Endothelial cell of umbilical vein (primary cell): ENCODE measurements at places on chromosomes 5 and 9. TPM values are rescaled to one million over a fixed set of nuclear protein-coding genes. Genes with fewer than 3 reads are reported as not detected.

The MTRR gene
- 33.8 and 37.1 TPM in 2 replicates for total RNA-seq

- peaks cover 13% of the 10 kb centered on the region for H3K4me1 ChIP-seq
- DNase-seq = peak; percentile 74
- H3K36me3 ChIP-seq = no peaks in the 10 kb centered on the region
- H3K4me3 ChIP-seq = no peak overlapping the region
- H3K27me3 ChIP-seq = no peaks in the 10 kb centered on the region
Measured at GRCh38 chr5:126965061-126965475, 65.3 kb downstream of the MARCHF3 start.

DNA sequence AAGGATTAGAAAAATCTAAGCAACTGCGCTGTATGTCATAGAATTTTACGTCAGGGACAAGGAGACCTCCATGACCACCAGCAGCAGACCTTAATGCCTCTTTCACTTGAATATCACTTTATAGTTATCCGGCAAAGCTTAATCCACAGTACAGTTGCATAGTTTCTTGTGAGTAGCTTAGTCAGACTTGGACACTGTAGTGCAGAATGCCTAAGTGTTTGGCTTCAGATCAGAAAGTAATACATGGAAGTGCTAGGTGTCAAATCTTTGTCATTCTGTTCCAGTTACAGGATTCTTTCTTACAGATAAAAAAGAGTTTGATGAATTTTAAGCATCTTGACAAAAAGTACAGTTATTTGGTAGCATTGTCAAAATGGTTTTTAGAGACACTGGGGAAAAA is 239.9 kb upstream of the PAPPA start:
- no peak overlapping the region for H3K4me3 ChIP-seq
- no peak overlapping the region for H3K27ac ChIP-seq
- H3K27me3 ChIP-seq = no peaks in the 10 kb centered on the region
- no peaks in the 10 kb centered on the region for H3K4me1 ChIP-seq

The FCN1 gene
- total RNA-seq = not detected in 2 replicates

- H3K27ac ChIP-seq = no peak overlapping the region
- peak; percentile 0 for DNase-seq
- no peaks in the 10 kb centered on the region for H3K27me3 ChIP-seq
- H3K36me3 ChIP-seq = no peaks in the 10 kb centered on the region
- H3K4me1 ChIP-seq = no peaks in the 10 kb centered on the region
Measured at GRCh38 chr5:58046371-58046770, 413.5 kb downstream of the PLK2 start.

GRCh38 chr9:82495884-82496777 is 507.6 kb downstream of the SPATA31D1 start:
- no peaks in the 10 kb centered on the region for H3K36me3 ChIP-seq
- no peak for DNase-seq
- H3K27ac ChIP-seq = no peak overlapping the region
- no peaks in the 10 kb centered on the region for H3K27me3 ChIP-seq
- no peak overlapping the region for H3K4me3 ChIP-seq

The DBH gene
- not detected in 2 replicates for total RNA-seq

- no peak overlapping the region for H3K27ac ChIP-seq
Measured at GRCh38 chr5:44714871-44715561, 93.7 kb upstream of the MRPS30 start.

DNA sequence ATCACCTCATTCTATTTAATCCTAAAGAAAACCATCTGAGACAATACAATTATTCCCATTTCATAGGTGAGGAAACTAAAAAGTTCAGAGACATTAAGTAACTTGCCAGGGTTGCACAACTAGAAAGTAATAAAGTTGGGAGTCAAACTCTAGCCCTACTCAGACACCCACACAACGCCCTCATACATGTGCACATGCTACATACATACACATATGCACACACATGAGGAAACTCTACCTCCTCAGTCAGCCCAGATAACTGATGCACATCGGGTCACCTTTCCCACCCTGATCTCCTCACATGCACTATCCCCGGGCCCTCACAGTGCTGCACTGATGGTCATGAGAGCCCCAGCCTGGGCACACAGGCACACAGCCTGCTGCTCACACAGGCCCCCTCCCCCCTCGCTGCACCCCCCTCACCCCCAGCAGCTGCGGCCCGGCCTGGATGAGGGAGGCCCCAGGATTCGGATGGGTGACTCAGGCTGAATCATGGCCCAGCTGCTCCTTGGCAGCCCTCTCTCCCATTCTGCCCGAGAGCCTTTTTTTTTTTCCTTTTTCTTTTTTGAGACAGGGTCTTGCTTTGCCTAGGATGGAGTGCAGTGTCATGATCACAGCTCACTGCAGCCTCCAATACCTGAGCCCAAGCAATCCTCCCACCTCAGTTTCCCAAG is 5.0 kb upstream of the GPRIN1 start:
- peak; percentile 80 for DNase-seq
- H3K4me3 ChIP-seq = no peak overlapping the region
- peaks cover 7% of the 10 kb centered on the region for H3K27me3 ChIP-seq
- H3K27ac ChIP-seq = no peak overlapping the region
- no peaks in the 10 kb centered on the region for H3K36me3 ChIP-seq

The PDZD2 gene
- total RNA-seq = 3.4 and 6.9 TPM in 2 replicates

DNA sequence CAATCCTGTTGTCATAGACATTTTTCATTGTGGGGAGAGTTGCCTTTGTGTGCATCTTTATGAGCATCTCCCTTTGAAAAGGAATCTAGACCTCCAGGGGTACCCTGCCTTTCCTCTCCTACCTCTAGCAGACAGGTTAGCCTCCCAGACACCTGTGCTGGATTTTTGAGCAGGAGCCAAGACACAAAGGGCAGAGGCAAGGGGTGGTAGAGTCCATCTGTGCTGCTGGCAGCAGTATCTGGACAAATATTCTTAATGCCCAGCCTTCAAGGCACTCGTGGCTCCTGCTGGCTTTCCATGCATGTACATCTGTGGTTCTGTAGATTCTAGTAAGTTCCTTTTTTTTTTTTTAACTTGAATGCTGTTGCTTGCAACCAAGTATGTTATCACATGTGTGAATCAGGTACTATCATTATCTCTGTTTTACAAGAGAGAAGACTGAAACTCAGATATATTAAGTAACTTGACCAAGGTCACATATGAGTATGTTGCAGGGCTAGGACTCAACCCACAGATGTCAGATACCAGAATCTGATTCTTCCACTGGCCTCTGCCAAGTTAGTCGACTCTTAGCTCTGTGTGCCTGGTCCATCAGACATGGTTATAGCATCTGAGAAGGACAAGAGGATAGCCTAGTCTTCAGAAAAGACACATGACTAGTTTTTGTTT is 32.9 kb upstream of the GPR151 start:
- no peaks in the 10 kb centered on the region for H3K36me3 ChIP-seq
- no peak for DNase-seq
- H3K27me3 ChIP-seq = no peaks in the 10 kb centered on the region
- H3K4me3 ChIP-seq = no peak overlapping the region
- H3K4me1 ChIP-seq = no peaks in the 10 kb centered on the region

The C5orf34 gene
- total RNA-seq = 5.0 and 6.5 TPM in 2 replicates

DNA sequence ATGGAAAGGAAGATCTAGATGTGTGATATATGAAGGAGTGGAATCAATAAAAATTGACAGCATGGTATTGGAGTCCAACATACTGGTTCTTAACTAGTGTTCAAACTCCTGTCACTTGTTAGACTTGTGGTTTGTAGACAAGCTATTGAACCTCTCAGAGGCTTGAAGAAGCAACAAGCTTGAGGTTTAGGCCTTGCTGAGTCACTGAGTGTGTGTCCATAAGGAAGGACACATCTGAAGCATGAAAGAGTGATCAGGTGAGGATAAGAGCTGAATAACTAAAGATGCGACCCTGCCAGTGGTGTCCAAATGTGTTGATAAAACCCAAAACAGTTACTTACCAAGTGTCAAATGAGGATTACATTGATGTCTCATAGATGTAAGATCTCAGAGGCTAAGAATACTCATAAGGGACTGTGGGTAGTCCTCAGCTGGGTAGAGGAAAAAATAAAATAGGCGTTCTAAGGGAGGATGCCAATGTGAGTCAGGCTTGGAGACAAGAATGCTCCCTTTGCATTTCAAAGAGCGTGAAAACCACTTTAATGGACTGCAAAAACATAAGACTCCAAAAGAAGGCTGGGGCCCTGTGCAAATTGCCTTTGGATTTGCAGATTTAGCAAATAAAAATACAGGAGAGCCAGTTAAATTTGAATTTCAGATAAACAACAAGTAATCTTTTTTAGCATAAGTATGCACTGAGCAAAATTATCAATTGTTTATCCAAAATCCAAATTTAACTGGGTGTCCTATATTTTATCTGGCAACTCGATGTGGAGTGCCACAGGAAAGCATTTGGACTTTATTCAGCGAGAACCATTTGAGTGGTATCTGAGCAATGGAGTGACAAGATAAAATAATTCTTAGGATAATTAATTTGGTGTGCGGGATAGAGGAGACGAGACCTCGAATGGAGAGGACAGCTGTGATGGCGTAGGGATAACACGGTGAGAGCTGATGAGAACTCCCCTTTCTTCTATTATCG is 757.3 kb upstream of the WWC1 start:
- no peaks in the 10 kb centered on the region for H3K27me3 ChIP-seq
- no peak for DNase-seq
- H3K4me3 ChIP-seq = no peak overlapping the region
- no peaks in the 10 kb centered on the region for H3K4me1 ChIP-seq
- H3K36me3 ChIP-seq = no peaks in the 10 kb centered on the region

GRCh38 chr5:7642029-7642428 is 208.9 kb downstream of the CFAP90 start:
- no peak overlapping the region for H3K4me3 ChIP-seq
- H3K4me1 ChIP-seq = no peaks in the 10 kb centered on the region
- no peaks in the 10 kb centered on the region for H3K36me3 ChIP-seq
- H3K27ac ChIP-seq = no peak overlapping the region
- DNase-seq = no peak

DNA sequence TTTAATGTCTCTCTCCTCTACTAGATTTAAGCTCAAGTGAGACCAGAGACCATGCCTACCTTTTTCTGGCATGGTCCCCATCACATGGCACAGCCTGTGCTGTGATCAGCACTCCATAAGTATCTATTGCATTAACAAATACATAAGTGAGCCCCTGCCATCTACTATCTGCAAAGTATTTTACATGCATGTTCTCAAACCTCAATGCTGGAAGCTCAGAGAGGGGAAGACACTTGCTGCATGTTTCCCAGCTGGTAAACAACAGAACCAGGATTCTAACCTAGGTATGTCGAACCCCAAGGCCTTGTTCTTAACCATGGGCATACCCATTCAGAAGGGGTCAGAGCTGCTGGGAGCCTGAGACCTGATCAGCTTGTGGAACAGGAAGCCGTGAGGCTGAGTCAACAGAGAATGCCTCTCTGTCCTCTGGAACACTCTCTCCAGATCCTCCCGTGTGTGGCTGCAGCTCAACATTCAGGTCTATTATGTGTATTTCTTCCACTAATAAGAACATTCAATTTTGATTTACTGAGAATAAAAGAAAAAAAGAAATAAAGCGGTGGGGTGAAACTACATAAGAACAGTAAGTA is 232.5 kb upstream of the MSX2 start:
- H3K36me3 ChIP-seq = no peaks in the 10 kb centered on the region
- H3K4me1 ChIP-seq = no peaks in the 10 kb centered on the region
- H3K27me3 ChIP-seq = no peaks in the 10 kb centered on the region
- no peak overlapping the region for H3K27ac ChIP-seq

DNA sequence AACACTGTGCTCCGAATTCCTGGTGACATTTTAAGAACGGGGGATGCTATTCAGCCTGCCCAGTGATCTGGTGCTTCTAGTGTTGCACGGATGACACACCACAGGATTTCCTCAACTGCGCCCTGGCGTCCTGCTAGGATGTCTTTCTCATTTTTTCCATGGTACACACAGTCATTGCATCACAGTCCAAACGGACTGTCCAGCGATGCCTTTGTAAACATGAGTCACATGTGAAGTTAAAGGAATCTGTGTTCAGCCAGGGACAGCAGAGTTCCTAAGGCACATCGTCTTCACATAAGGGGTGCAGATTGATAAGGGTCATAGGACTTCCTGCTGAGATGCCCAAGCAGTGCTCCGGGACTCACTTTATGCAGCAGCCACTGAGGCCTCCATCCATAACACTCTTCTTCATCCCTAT is 9.3 kb upstream of the PTPN3 start:
- no peak overlapping the region for H3K27ac ChIP-seq
- H3K36me3 ChIP-seq = no peaks in the 10 kb centered on the region
- H3K4me1 ChIP-seq = no peaks in the 10 kb centered on the region
- peaks cover 5% of the 10 kb centered on the region for H3K27me3 ChIP-seq
- peak; percentile 48 for DNase-seq

DNA sequence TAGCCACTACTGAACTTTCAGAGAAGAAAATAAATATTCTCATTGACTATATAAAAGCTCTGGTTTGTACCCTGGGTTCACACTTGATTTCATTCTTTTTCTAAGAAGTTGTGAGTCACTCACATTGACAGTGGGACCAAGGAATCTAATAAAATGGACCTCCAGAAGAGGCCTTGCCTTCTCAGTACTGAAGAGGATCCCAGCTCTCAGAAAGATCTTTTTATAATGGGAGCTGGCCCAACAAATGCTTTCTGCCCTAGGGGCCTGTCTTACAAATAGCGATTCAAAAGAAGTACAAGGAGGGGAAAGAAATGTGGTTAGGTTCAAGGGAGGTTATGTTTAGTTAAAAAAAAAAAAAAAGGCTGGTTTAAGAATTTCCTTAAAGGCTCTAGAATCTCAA is 237.9 kb downstream of the ISL1 start:
- peaks cover 3% of the 10 kb centered on the region for H3K27me3 ChIP-seq
- H3K4me3 ChIP-seq = no peak overlapping the region
- H3K27ac ChIP-seq = no peak overlapping the region
- no peaks in the 10 kb centered on the region for H3K4me1 ChIP-seq
- H3K36me3 ChIP-seq = no peaks in the 10 kb centered on the region

GRCh38 chr5:142053426-142054151 is 40.8 kb upstream of the GNPDA1 start:
- no peak overlapping the region for H3K27ac ChIP-seq
- no peak overlapping the region for H3K4me3 ChIP-seq
- H3K4me1 ChIP-seq = peaks cover 10% of the 10 kb centered on the region
- no peaks in the 10 kb centered on the region for H3K36me3 ChIP-seq
- peaks cover 2% of the 10 kb centered on the region for H3K27me3 ChIP-seq

The NOXA1 gene
- total RNA-seq = 0.91 and 1.3 TPM in 2 replicates

- no peaks in the 10 kb centered on the region for H3K27me3 ChIP-seq
- DNase-seq = peak; percentile 27
- no peak overlapping the region for H3K27ac ChIP-seq
Measured at GRCh38 chr9:36306471-36307306, 48.4 kb upstream of the GNE start.

- H3K27me3 ChIP-seq = no peaks in the 10 kb centered on the region
- no peaks in the 10 kb centered on the region for H3K36me3 ChIP-seq
- H3K27ac ChIP-seq = no peak overlapping the region
- no peaks in the 10 kb centered on the region for H3K4me1 ChIP-seq
Measured at GRCh38 chr5:13866792-13867191, 77.7 kb downstream of the DNAH5 start.

The TMEFF1 gene
- 9.8 and 14.6 TPM in 2 replicates for total RNA-seq

DNA sequence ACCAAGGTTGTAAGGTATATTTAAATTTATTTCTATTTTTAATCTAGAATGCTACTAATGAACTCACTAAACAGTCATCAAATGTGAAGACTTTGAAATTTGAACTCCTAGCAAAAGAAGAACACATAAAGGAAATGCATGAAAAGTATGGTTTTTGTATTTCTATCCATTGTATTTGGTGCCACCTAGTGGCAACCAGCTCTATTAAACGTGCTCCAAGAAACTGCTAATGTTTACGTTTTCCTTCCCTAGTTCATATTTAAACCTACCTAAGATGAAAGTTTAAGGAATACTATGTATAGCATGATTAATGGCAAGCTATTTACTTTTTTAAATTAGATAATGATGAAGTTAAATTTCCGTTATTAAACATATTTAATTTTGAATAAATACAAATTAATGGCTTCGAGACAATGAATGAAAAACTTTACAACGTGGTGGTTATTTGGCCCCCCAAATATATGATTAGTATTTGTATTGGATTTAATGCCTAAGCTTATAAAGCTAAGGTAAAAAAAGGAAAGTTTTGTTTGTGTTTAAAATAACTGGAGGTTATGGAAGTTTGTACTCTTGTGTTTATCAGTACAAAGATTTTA is 115.9 kb upstream of the SH3GL2 start:
- DNase-seq = peak; percentile 68
- no peaks in the 10 kb centered on the region for H3K36me3 ChIP-seq
- no peaks in the 10 kb centered on the region for H3K27me3 ChIP-seq
- no peak overlapping the region for H3K27ac ChIP-seq
